T-helper 9 cell (primary cell): ENCODE measurements at places on chromosomes 6 and 20.

DNA sequence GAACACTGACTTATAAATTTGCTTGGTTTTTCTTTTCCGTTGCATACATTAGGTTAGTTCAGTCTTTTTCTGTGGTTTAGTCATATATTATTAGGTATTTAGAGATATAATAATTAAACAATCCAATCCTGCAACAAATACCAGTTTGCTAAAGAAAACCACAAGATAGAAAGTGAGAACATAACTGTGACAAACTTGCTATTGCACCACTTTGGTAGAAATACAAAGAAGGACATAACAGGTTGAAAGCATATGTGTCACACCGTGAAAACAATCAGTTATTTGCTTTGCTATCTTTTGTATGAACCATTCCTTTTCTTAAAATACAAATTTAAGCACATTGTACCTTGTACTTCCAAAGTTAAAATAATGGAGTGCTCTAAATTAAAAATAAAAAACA is 42.0 kb upstream of the KCNQ5 start:
- DNase-seq: no peak

GRCh38 chr6:147392917-147393625 is 115.4 kb upstream of the SAMD5 start:
- DNase-seq: no peak

DNA sequence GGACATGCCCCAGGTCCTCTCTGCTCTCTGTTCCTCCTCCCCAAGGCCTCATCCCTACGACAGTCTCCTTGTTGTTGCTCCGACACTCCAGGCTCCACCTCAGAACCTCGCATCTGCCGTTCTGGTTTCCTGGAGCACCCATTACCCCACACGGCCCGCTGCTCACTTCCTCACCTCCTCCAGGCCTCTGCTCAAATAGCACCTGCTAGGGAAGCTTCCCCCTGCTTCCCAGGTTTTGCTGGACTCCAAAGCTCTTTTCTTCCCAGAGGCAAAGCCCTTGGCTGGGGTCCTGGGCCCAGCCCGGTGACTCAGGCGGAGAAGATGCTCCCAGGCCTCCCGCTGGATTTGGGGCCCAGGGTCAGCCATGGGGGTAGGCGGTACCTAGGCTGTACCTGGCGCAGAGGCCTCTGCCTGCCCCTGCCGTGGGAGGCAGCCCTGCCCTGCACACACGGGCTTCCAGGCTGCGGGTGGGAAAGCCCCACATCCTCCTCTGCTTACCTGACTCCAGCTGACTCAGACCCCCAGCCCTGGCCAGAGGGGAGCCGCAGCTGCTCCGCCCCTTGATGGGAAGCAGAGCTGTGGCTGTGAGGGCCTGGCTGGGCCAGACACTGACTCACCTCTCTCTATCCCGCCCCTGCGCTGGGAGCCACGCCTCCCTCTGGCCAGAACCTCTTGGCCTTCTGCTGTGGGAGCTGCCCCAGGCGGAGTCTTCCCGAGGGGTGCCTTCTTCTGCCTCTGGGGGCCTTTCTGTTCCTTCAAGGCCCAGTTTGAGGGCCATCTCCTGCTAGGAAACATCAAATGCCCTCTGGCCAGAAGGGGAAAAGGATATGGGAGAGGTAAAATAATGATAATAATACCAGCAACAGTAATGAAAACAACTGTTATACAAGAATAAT is 130.5 kb downstream of the CEBPB start:
- no peak for DNase-seq

DNA sequence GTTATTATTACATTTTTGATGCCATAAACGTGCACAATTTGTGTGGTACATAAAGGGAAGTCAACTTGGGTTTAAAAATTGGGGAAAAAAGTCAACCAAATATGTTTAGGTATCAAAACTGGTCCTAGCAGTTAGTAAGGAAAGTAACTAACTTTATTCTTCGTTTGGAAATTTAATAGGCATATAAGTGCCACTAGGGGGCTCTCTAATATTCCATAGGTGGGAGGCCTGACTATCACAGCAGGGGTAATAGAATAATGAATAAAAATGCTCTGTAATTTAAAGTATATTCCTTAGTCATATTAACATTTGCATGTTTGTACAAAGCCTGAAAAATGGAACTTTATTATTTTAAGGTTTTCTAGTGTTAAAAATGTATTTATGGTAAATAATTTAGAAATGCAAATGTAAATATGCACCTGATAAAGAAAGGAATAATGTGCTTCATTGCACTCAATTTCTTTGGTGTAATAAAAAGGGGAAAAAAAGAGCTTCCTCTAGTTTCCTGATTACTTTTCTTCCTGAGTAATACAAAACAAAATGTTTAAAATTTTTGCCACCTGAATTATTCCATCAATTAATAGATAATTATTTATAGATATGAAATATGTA is 125.7 kb upstream of the HDAC2 start:
- no peak for DNase-seq

DNA sequence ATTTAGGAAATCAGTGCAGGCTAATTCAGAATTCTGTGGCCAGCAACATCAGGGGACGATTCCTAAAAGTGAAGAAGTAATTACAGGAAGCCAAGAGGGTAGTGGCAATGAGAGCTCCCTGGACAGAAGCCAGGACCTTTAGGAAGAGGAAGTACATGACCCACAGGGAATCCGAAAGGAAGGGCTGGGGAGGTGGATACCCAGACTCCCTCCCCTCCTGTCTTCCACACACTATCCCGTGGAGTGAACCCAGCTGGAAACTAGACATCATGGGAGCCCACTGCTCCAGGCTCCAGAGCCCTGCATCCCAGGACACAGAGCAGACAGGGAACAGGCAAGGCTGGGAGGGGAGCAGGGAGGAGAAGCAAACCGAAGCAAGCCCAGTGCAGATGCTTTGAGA is 83.0 kb downstream of the SNX5 start:
- no peak for DNase-seq

- DNase-seq: no peak
These were observed 561.6 kb upstream of the CHD6 start for GRCh38 chr20:42179768-42180167.

GRCh38 chr20:10603971-10604864 is 69.6 kb downstream of the JAG1 start:
- no peak for DNase-seq

DNA sequence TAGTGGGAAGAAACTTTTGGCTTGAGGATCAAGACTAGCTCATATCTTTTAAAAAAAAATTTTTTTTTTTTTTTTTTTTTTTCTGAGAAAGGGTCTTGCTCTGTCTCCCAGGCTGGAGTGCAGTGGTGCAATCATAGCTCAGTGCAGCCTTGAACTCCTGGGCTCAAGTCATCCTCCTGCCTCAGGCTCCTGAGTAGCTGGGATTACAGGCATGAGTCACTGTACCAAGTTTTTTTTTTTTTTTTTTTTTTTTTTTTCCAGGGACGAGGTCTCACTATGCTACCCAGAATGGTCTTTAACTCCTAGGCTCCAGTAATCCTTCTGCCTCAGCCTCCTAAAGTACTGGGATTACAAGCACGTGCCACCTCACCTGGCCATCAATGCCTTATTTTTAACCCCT is 27.9 kb downstream of the GCLC start:
- no peak for DNase-seq

DNA sequence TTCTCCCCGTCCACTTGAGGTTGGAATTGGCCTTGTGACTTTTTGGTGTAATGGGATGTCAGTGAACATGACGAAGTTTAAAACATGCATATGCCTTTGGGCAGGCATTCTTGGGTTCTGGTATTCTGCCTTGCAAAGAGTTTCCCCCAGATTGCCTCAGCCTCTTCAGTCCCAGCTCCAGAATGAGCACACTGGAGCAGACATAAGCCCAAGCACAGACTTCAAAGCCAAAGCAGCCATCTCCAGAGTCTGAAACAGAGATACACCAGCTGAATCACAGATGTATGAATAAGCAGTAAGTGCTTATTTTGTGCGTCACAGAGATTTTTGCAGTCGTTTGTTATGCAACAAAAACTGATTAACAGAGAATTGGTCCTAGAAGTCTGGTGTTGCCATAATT is 546.0 kb downstream of the FRK start:
- no peak for DNase-seq

GRCh38 chr6:16438718-16439591 is 200.6 kb downstream of the GMPR start:
- no peak for DNase-seq

GRCh38 chr6:158379336-158379735 is 67.1 kb downstream of the TULP4 start:
- DNase-seq: no peak

- no peak for DNase-seq
These were observed 23.6 kb upstream of the APCDD1L start for GRCh38 chr20:58538752-58539151.

GRCh38 chr20:1934156-1934555 is 38.9 kb downstream of the SIRPA start:
- no peak for DNase-seq

- no peak for DNase-seq
These were observed 20.8 kb upstream of the PAX1 start for GRCh38 chr20:21684671-21685070.

- DNase-seq: no peak
These were observed 16.9 kb upstream of the PPP1R3G start for GRCh38 chr6:5068153-5068751.

- no peak for DNase-seq
These were observed 10.1 kb downstream of the EZR start for GRCh38 chr6:158808941-158809678.

- no peak for DNase-seq
These were observed 56.3 kb upstream of the ATXN1 start for GRCh38 chr6:16817594-16817993.

DNA sequence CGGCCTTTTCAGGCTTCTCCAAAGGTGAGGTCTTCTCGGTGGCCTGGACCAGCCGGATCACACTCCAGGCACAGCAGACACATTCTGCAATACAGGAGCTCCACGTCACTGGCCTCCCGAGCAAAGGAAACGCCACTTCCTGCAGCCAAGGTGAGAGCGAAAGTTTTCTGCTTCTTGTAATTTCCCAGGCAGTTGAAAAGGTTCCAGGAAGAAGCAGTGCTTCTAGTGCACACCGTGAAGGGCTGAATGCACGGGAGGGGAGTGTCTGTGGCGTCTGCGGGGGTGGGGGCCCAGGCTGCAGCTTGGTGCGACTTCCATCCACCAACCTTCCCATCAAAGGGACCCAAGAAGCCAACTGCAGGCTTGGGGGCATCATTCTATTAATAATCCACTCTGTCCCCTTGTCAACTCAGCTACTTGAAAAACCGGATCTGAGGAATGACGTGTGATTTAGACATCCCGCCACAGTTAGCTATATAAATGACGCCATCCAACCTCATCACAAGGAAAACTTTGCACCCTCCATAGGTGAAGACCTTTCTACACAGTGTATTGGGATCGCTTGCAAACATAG is 61.1 kb downstream of the NFATC2 start:
- DNase-seq: peak; percentile 31

- DNase-seq: no peak
These were observed 98.0 kb downstream of the ERMARD start for GRCh38 chr6:169849396-169849795.

DNA sequence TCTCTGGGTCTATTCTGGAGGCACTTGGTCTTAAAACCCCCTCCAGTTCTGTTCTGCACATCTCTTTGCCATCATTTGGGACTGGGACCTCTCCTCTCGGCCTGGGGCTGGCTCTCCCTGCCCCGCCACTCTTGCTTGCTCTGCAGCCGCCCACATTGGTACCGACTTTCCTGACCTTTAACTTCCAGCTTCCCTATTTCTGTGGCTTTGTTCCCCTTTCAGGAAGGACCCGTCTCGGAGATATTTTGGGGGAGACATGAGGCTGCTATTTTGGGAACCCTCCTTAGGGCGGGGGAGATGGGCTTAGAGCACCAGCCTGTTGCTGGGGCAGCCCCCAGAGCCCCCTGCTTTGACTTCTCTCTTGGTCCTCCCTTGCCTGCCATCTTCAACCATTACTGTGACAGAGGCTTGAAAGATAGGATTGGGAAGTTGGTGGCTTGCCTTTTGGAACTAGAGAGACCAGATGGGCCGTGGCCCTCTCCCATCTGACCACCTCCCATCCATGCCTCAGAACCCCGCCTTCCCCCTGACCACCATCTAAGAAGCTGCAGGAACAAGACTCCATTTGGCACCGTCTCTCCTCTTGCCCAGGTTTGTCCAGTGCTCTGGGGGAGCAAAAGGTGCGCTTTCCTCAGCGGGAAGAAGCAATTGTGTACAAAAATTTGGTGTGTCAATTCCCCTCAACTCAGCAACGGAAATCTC is 914 bp downstream of the TREM2 start:
- DNase-seq: no peak
